Epithelial cell of proximal tubule (primary cell): ENCODE measurements at places on chromosomes 3 and 15. TPM values are rescaled to one million over a fixed set of nuclear protein-coding genes. Genes with fewer than 3 reads are reported as not detected.

DNA sequence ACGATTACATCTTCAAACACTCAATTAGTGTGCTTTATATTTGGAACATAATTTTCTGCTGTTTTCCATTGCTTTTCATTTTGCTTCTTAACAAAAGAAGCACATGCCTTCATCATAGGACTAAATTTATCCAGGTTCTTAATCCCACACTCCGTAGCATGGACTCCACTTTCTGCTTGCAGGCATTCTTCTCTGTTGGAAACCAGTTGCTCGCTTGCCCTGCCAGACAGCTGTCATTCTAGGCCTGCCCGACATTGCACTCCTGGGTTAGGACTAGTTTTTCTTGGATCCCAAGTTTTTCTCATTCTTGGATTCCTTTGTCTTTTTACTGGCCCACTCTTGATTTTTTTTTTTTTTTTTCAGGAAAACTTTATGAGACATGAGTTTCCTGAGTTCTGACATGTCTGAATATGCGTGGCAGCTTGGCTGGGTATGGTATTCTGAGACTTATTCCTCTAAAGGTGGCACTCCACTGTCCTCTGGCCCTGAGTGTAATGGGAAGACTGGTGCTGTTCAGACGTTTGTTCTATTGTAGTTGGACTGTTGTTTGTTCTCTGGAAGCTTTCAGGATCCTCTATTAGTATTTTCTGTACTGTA is 6.3 kb upstream of the ATP1B3 start:
- DNase-seq = no peak

- no peak for DNase-seq
Measured at GRCh38 chr15:58999694-59000093, 12.2 kb downstream of the RNF111 start.

- no peak for DNase-seq
Measured at GRCh38 chr3:34016925-34017587, 218.6 kb downstream of the PDCD6IP start.

GRCh38 chr15:92570391-92570790 is 85.2 kb downstream of the FAM174B start:
- DNase-seq = no peak

Gene SRGAP3
- total RNA-seq = 0.51 and 3.4 TPM in 2 replicates
